ENCODE measurements at places on chromosomes 12 and 14.

DNA sequence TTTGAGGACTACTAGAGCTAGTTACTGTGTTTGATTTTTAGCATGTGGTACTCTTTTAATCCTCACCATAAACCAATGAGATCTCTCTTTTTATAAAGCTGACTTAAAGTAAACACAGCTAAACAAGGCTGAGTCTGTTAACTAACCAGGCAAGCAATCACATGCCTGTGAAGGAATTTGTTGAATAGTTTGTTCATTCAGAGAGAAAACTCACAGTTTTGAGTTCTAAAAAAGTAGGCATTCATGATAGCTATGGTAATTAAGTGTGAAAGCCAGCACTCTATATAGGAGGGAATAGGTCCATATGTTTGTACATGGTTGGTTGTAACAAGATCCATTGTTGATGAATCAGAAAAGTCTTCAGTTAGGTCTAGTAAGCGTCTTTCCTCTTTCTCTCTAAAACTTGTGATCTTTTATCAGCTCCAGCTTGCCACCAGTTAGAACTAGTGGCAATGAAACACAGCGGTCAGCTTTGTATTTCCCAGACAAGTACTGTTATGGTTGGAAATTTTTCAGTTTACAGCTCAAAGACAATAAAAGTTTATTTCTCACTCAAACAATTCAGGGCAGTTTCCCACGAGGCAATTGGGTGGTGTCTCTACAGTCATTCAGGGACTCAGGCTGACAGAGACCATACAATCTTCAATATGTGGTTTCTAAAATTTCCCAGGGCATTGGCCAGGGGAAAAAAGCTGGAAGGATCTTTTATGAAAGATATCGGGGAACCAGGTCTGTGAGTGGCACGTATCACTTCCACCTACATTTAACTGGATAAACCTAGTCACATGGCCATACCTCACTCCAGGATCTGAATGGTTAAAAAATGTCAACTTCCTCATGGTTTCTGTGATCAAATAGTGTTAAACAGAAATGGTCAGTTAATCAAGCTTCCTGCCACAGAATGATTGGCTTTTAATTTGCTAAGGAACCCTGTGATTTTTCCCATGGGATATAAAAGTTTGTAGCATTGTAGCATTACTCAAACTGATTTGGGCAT lies 203.1 kb downstream of the KIF21A start:
- no peaks in the 10 kb centered on the region for H3K4me1 ChIP-seq
- no peak for DNase-seq
- no peaks in the 10 kb centered on the region for H3K36me3 ChIP-seq
- peaks cover 2% of the 10 kb centered on the region for H3K27me3 ChIP-seq
- H3K27ac ChIP-seq, result no peak overlapping the region
- no peak overlapping the region for H3K4me3 ChIP-seq

DNA sequence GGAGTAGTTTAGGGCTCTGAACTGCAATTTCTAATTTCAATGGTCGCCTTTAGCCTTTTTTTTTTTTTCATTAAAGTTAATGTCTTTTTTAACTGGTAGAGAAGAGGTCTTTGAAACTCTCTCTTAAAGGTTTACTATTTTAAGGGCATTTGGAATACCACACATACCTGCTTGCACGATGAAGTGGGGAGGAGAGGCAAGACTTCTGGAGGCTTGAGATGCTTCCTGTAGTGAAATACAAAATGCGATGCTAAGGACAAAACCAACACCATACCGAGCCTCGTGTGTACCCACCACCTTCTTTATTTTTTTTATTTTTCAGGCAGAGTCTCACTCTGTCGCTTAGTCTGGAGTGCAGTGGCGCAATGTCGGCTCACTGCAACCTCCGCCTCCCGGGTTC lies 57.4 kb downstream of the GLT1D1 start:
- H3K36me3 ChIP-seq, result no peaks in the 10 kb centered on the region
- DNase-seq, result no peak
- H3K4me1 ChIP-seq, result peaks cover 22% of the 10 kb centered on the region
- H3K27ac ChIP-seq, result no peak overlapping the region

DNA sequence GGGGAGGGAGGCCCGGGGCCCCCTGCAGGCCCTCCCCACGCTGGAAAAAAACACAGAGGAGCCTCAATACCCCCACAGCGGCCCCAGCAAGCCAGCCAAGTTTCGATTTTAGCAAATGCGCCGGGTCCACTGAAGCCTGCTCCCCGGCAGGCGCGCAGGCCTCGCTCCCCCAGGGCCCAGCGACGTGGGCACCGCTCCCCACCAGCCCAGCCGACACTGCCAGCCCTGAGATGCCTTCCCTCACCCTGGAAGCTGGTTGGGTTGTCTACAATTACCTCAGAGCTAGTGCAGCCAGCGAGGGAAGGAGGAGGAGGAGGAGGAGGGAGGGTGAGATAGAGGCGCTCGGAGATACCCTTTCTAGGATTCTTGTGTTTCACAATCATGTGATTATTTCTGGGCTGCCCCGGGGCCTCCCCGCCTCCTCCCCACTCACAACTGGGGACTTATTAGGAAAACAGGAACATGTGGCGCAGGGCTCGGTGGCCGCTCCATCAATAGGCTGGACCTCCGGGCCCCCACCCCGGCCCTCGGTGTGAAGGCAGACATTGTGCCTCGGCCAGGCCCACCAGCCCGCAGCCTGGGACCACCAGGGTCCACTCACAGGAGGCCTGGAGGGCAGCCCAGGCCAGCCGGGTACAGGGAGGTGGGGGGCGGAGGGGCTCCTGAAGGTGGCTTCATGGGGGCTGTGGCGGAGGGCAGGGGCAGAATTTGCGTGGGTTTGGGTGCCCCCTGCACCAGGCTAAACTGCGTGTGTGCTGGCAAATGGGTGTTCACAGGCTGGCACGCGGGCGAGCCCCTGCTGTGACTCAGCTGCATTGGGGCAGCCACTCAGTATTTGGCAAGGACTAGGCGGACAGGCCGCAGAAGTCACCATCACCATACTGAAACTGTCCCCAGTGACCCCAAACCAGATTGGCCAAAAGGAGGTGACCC lies 109.9 kb downstream of the NCOR2 start:
- H3K4me1 ChIP-seq, result peaks cover 42% of the 10 kb centered on the region
- peaks cover 24% of the 10 kb centered on the region for H3K36me3 ChIP-seq
- H3K27ac ChIP-seq, result peak overlapping the region; percentile 63
- peak; percentile 43 for DNase-seq

- peak; percentile 74 for DNase-seq
- H3K36me3 ChIP-seq, result peaks cover 26% of the 10 kb centered on the region
- peak overlapping the region; percentile 90 for H3K27ac ChIP-seq
- peaks cover 67% of the 10 kb centered on the region for H3K4me1 ChIP-seq
Observed at GRCh38 chr12:53205747-53206419, 1.2 kb downstream of the ITGB7 start.
